ENCODE measurements at places on chromosomes 2 and 18.

GRCh38 chr2:238916875-238917590 is 69.1 kb downstream of the TWIST2 start:
- DNase-seq, result no peak

DNA sequence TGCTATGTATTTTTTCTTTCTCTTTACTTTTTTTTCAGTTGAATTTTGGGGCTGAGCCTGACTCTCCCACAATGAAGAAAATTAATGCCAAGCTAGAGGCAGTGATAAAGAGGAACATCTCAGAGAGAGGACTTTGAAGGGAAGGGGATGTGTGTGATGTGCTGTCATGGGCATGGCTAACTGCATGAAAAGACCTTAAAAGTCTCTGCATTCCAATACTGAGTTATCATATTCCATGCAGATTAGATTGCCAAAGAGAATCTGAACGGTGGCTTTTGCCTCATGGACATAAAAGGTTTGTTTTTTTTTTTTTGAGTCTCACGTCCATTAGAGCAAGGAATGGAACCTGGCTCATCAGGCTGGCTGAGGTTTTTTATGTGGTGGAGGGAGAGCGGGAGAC is 213.9 kb downstream of the PIK3C3 start:
- DNase-seq, result no peak

DNA sequence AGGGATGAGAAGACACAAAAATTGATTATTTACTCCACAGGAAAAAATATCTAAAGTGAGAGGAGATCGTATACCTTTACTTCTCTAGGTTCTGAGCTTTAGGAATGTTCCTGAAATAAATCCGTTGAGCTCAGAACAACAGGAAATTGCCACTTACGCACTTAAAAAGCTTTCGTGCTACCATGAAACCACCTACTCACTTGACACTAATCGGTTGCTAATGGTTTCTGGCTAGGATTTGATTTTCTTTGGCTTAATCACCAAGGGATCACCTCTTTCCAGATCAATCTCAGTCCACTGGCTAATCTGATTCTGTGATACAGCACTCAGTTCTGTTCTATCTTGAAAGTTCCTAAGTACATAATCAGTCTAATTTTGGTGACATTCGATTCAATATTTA is 419.6 kb downstream of the DLGAP1 start:
- DNase-seq, result no peak

GRCh38 chr2:33266467-33266866 is 210.0 kb upstream of the RASGRP3 start:
- DNase-seq, result no peak

DNA sequence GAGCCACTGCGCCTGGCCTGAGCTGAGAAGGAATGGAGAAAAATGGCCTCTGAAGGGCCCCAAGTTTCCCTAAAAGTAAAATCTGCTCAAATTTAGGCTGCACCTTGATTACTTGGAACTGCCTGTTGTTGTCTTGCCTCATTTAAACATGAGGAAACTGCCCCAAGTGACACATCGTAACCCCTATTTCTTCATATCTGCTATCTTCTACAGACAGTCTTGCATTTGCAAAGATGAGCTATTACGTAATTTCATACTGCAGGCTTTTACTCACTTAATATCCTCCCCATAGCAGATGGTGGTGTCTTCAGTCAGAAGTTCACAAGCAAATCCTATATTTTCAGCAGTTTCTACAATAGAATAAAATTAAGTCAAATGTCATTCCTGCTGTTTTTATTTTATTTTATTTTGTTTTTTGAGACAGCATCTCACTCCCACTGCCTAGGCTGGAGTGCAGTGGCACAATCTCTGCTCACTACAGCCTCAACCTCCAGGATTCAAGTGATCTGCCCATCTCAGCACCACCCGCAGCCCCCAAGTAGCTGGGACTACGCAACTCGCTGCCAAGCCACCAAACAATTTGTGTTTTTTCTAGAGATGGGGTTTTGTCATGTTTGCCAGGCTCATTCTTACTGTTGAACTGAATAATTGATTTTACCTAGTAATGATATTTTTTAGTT is 45.3 kb upstream of the NARS1 start:
- no peak for DNase-seq

- DNase-seq, result no peak
These were observed 105.0 kb downstream of the B3GNT2 start for GRCh38 chr2:62300925-62301324.

GRCh38 chr2:176488431-176488830 is 219.2 kb downstream of the MTX2 start:
- no peak for DNase-seq

DNA sequence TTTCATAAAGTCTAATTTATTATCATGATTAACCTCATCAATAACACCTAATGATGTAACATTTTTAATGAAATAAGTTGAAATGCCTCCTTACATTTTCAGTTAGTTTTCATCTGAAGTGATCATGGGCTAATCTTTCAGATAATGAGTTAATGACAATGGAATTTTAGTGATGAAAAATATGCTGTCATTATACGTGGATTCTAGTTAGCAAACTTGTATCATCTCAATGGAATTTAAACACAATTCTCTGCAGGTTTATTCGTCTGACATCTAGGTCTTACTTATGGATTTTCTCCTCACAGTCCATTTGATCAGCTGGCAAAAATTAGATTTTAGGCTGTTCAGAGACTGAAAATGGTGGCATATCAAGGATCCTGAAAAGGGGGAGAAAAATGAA is 885.0 kb downstream of the SLC4A3 start:
- no peak for DNase-seq
